ENCODE measurements at places on chromosomes 3 and 15.

- DNase-seq = no peak
These were observed 54.3 kb upstream of the CCDC174 start for GRCh38 chr3:14597266-14597665.

DNA sequence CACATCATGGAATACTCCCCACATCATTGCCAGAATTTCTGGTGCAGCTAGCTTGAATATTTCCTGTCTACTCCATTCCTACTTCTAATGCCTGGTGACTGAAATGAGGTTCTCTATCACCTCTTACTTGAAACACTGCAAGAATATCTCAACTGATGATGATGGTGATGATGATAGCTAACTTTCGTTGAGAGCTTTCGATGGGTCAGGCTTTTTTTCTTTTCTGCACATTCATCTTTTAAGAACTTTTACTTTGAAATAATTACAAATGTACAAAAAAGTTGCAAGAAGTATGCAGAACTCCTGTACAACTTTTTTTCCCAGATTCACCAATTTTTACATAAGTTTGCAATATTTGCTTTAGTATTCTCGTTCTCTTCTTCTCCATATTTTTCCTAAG lies 233.5 kb downstream of the MEIS2 start:
- no peak for DNase-seq

GRCh38 chr3:108106449-108106848 lies 15.6 kb upstream of the CD47 start:
- DNase-seq = no peak

GRCh38 chr3:74988095-74988494 lies 373.6 kb upstream of the CNTN3 start:
- no peak for DNase-seq

DNA sequence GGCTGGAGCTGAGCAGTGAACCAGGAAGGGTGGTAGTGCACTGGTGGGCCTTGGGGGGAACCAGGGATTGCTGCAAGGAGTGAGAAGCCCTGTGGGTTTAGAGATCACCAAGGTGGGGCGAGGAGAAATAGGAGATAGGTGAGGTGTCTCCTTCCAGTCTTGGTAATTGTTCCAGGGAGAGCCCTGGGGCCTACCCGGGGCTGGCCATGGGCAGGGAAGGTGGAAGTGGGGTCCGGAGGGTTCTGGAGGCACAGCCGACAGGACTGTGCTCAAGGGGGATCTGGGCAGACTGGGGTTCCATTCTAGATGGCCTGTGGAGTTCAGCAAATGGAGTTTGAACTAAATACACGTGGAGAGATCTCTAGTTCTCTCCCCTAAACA lies 4.5 kb downstream of the CHST13 start:
- DNase-seq = no peak
